Activated naive CD4-positive, alpha-beta T cell treated with anti-CD3 and anti-CD28 coated beads, Interleukin-2, amount 50 U/mL, for 72 hours (primary cell): ENCODE measurements at places on chromosomes 13 and 19. TPM values are rescaled to one million over a fixed set of nuclear protein-coding genes. Genes with fewer than 3 reads are reported as not detected.
A peak's percentile ranks its signal among the peaks of the same experiment; 100 is the strongest.

BEST2 gene
- total RNA-seq, result not detected

ADGRL1 gene
- total RNA-seq, result 9.2 TPM

DNA sequence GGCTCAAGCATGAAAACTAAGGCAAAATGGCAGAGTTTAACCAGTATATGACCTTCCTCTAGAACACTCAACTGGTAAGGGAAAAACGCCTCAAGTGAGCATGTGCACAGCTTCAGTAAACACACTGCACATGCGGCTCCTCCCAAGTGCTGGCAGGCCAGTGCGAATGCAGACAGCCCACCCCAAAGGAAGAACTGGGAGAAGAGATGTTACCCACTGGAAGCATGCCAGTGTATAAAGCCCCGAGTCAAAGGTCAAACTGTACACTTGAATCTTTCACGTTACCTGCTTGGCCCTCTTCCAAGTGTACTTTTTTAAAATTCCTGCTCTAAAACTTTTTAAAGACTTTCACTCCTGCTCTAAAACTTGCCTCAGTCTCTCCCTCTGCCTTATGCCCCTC lies 19.2 kb upstream of the RCBTB1 start:
- no peak for DNase-seq

DNA sequence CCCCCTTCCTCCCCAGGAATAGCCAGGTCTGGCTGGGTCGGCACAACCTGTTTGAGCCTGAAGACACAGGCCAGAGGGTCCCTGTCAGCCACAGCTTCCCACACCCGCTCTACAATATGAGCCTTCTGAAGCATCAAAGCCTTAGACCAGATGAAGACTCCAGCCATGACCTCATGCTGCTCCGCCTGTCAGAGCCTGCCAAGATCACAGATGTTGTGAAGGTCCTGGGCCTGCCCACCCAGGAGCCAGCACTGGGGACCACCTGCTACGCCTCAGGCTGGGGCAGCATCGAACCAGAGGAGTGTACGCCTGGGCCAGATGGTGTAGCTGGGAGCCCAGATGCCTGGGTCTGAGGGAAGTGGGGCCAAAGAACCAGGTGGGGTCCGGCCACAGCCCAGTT lies 3.2 kb downstream of the KLK2 start:
- no peak for DNase-seq

DNA sequence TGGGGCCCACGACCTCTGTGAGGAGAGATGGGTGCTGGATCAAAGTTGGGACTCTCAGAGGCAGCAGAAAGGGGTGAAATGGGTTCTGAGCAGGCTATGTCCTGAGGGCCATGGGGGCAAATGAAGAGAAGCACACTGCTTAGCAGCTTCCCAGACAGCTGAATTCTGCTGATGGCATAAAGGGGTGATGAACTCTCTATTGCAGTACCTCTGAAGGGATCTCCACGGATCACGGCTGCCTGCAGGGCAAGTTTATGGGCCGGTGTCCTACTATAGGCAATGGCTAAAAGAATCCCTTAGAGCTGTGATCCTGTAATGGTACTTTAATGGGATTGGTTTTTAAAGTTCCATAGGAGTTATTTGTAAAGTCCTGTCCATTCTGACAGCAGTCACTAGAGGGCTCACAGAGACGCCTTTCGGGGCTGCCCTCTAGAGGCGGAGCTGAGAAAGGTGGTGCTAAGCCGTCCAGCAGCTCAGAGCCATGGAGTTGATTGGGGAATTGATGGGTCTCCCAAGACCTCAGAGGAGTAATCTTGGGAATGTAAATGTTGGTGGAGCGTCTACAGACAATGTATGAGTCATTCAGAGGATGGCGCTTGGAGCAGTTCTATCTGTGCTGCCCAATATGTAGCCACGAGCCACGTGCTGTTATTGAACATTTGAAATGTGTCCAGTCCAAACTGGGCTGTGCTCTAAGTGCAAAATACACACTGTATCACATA lies 287.3 kb downstream of the COG6 start:
- DNase-seq, result peak; percentile 69

DNA sequence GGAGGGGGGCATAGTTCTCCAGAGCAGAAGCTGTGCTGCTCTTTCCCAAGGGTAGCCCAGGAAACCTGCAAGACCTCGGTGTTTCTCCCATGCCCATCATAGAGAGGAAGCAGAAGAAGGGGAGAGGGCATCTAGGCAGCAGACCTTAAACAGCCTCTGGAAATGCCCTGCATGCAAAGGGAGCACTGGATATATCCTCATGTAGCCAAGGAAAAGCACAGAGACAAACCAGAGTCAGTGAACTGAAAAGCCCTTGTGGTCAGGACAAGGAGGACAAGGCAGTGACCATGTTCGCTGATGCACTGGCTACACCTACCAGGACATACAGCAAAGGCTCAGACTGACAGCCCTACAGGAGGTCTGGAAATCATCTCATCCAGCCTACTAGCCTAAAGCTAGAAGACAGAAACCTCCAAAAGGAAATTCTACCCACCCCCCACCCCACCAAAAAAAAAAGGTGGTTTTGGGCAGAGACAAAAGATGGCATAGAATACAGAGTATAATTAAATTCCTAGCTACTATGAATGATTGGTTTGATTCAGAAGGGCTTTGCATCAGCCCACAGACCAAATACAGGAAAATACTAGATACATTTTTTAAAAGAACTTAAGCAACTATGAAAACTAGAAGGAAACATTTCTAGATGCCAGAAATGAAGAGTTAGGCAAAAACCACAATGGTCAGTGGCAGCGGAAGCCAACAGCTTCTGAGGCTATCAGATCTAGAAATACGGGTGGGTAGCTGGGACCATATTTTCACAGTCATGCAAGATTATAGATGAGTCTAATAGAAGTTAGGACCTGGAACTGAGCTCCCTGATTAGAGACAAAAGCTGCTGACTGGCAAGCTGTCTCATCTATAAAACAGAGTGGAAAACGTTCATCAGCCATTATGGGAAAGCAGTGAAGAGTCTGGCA lies 4.4 kb upstream of the TBC1D4 start:
- DNase-seq, result no peak
